Stimulated activated CD8-positive, alpha-beta memory T cell treated with anti-CD3 and anti-CD28 coated beads, Interleukin-7, amount 100 ng/mL, for 4 hours (primary cell): ENCODE measurements at places on chromosomes 3 and 15.

DNA sequence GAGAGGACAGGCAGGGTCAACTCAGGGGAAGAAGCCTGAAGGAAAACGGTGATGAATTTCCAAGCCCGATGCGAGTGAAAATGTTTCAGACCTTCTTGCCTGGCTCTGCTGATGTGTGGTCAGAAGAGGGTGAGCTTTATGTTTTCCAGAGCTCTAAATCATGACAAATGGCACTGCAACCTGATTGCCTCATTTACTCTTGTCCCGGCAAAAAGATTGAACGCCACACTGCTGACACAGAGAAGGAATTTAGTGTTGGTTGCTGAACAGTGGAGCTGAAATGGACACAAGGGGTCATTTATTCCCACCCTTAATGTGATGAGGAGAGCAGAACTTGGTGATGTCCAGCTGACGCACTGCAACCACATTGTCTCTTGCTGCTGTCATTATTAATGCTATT is 36.1 kb upstream of the GABRG3 start:
- DNase-seq, result no peak

DNA sequence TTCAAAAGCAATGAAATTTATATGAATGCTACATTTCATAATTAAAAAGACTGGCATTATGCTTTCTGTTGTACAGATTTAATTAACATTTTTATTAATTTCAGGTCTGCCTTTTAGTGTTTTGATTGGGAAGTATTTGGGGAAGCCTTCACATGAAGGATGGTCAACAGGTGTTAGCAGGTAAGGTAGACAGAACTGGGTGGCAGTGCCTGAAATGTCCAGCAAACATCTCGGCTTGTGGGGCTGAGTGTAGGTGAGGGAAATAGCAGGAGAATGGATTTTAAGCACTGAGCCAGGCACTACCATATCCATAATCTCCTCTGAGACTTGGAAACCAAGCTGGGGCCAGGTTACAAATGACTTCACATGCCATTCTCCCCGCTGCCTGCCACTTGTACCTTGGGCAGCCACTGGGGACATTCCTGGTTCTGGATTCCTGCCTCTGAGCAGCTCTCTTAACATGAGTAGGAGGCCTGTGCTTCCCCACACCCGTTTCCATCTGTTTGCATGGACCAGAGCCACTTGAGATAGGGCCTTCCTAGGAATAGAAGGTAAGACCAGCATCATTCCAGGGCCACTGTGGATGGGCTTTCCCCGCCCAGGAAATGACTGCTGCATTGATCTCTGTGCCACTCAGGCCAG is 125.9 kb upstream of the HES1 start:
- no peak for DNase-seq

- DNase-seq, result no peak
These were observed 9.2 kb upstream of the TGFBR2 start for GRCh38 chr3:30597131-30597768.

DNA sequence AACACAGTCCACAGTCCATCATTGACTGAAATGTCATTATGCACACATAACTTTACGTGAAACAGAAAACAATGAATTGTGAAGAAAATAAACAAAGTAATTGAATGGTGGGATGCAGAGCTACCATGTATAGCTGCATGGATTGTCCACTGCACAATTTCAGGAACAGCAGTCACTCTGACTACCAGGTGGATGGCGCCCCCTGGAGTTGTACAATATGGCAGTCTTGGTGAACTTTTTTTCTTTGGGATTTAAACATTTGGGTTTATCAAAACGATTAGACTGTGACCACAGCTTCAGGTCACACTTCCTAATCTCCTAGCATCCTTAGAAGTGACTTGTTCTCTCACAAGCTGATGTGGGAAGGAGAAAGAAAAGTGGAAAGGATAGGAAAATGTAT is 48.9 kb upstream of the TCF12 start:
- DNase-seq, result no peak

- DNase-seq, result no peak
These were observed 139.5 kb downstream of the TJP1 start for GRCh38 chr15:29682781-29683180.

- DNase-seq, result no peak
These were observed 20.3 kb downstream of the RAB5A start for GRCh38 chr3:19967208-19967607.
